ENCODE measurements at places on chromosomes 6 and 20. TPM values are rescaled to one million over a fixed set of nuclear protein-coding genes. Genes with fewer than 3 reads are reported as not detected.

PSORS1C2 gene
- total RNA-seq, result not detected

SNTA1 gene
- total RNA-seq, result 23.9 TPM

SRC gene
- total RNA-seq, result 16.2 TPM

PAK5 gene
- not detected for total RNA-seq

Measured in subcutaneous preadipocyte (primary cell).